ENCODE measurements at places on chromosomes 1 and 21. TPM values are rescaled to one million over a fixed set of nuclear protein-coding genes. Genes with fewer than 3 reads are reported as not detected.

The OR6N1 gene
- not detected for total RNA-seq

GRCh38 chr1:180236698-180237509 is 6.8 kb downstream of the LHX4 start:
- H3K4me1 ChIP-seq = no peaks in the 10 kb centered on the region
- no peak for DNase-seq
- H3K27me3 ChIP-seq = peaks cover 74% of the 10 kb centered on the region
- no peak overlapping the region for H3K27ac ChIP-seq

- DNase-seq = no peak
- H3K4me1 ChIP-seq = peaks cover 29% of the 10 kb centered on the region
- H3K27ac ChIP-seq = peak overlapping the region; percentile 89
Measured at GRCh38 chr1:31788825-31789256, 24.7 kb upstream of the ADGRB2 start.

The SPAG17 gene
- total RNA-seq = 0.63 TPM

The DNM3 gene
- total RNA-seq = 0.16 TPM

The FCGR2B gene
- 3.1 TPM for total RNA-seq

DNA sequence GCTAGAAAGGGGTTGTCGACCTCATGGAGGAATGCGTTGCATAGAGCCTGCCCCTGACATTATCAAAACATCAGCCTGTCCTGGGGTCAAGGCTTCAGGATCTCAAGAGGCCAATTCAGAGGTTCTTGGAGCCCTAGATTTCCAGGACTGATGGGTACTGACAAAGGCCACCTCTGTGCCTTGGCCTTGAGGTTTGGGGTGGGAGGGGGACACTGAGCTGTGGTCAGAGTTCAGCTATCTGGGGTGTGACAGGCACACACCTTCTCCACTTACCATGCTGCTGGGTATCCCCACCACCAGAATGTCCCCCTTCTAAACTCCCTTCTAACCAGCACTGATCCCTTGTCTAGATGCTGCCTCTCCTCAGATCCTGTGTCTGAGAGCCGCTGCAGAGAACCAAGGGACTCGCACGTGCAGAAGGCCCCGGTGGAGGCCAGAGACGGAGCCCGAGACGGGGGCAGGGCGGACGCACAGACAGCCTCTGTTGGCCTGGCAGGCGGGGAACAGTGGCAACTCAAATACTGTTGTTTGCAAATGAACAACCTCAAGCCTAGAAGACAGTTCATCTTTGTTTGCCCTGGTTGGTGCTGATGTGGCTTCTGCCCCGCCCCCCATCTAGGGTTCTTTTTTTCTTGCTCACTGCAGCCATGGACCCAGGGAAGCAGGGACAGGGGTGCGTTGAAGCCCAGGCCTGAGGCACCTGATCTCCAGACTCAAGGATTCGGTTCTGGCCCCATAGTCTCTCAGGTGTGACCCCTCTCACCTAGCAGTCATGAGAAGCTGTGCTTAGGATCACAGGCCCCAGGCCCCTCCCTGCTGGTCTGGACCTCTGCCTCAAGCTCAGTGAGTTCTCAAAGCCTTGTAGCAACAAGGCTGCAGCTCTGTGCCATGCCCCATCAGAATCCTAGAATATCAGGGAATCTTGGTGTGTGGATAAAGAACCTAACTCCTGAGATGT is 28.1 kb upstream of the CSF1 start:
- H3K27me3 ChIP-seq = no peaks in the 10 kb centered on the region
- peaks cover 23% of the 10 kb centered on the region for H3K4me1 ChIP-seq

DNA sequence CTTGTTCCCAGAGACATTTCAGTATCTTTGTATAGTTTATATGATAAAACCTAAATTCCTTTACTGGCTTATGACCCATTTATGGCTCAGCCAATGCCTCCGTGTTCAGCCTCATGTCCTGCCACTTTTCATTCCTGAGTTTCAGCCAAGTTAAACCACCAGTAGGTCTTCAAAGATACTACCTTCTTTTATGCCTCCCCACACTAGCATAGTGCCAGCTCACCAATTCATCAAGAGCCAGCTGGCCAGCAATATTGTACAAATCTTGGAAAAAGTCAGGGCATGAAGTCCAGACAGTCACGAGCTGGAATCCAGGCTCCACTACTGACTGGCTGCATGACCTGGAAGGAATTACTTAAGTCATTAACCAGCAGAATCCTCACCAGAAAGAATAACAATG is 446.0 kb downstream of the GPATCH2 start:
- no peak overlapping the region for H3K27ac ChIP-seq
- no peaks in the 10 kb centered on the region for H3K4me1 ChIP-seq
- no peaks in the 10 kb centered on the region for H3K36me3 ChIP-seq
- H3K27me3 ChIP-seq = no peaks in the 10 kb centered on the region
- no peak overlapping the region for H3K4me3 ChIP-seq

GRCh38 chr1:162892906-162893611 is 32.1 kb upstream of the CCDC190 start:
- H3K36me3 ChIP-seq = no peaks in the 10 kb centered on the region
- H3K27me3 ChIP-seq = no peaks in the 10 kb centered on the region
- no peak overlapping the region for H3K4me3 ChIP-seq
- no peak for DNase-seq
- no peaks in the 10 kb centered on the region for H3K4me1 ChIP-seq

DNA sequence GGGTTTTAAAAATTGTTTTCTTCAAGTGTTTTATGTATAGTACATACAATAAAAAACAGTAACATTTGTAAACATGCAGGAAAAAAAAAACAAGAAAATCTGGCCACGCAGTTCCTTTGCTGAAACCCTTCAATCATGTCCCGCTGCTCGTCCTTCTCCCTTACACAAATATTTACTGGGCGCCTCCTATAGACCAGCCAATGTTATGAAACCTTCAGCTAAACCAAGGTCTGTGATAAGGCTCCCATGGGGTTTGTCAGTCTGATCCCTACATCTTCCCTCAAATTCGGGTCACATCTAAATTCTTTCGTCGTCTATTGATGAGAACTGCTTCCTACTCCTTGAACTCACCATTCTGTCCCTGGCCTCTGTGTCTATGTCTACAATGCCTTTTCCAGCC is 583.9 kb downstream of the SMYD3 start:
- peaks cover 77% of the 10 kb centered on the region for H3K36me3 ChIP-seq
- H3K4me1 ChIP-seq = no peaks in the 10 kb centered on the region
- no peak overlapping the region for H3K4me3 ChIP-seq
- H3K27ac ChIP-seq = no peak overlapping the region
- no peaks in the 10 kb centered on the region for H3K27me3 ChIP-seq

The ZBTB8A gene
- total RNA-seq = 0.22 TPM

- no peak for DNase-seq
- peaks cover 5% of the 10 kb centered on the region for H3K4me1 ChIP-seq
- no peak overlapping the region for H3K4me3 ChIP-seq
- no peak overlapping the region for H3K27ac ChIP-seq
- no peaks in the 10 kb centered on the region for H3K36me3 ChIP-seq
- H3K27me3 ChIP-seq = peaks cover 8% of the 10 kb centered on the region
Measured at GRCh38 chr1:25106976-25107642, 125.2 kb downstream of the SYF2 start.
